Occipital lobe (tissue), 3 donors: ENCODE measurements at places on chromosomes 5 and 9.

DNA sequence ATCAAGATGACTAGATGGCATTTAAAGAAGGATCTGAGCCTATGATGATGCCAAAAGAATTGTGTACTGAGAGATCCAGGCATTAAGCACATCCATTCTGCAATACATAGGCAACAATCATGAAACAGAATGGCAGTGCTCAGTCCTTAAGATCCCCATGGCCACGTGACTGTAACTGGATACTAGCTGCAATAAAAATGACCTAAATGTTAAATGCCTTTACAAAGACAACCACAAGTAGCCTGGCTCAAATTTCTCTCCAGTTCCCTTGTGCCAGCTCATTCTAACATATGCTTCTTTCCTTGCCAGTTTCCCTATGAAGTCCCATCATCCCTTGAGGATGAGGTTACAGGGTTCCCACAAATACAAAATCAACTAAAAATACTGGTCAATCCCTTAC lies 148.3 kb upstream of the GHR start:
- DNase-seq = no peak

GRCh38 chr5:42583322-42583721 lies 160.1 kb downstream of the GHR start:
- DNase-seq = peak; percentile 10

DNA sequence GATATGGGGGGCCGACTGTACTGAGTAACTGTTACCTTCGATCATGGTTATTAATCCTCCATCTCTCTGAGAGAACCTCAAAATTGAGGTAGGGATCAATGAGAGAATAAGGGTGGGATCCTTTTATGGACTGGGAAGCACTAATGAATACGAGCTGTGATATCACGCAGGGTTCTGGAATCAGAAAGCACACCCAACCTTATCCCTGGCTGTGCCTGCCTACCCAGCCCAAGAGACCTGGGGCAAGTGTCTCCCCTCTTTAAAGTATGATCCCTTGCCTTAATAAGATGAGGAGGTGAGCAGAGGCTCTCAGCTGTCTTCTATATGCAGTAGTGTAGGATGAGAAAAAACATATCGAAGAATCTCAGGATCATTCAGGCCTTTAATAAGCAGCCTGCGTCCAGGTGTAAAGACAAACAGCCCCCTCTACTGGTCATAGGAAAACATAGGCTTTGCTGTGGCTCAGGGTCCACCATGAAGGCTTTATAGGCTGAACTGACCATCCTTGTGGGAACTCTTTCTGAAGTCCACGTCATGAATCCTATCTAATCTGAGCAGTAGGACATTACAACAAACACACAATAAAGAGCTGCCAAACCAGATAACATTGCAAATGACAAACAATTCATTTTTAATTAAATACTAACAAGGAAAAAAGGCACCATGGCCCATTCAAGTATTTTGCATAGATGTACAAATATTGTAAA lies 16.8 kb downstream of the NIPAL4 start:
- DNase-seq = no peak

- DNase-seq = no peak
Observed at GRCh38 chr9:21976334-21976875, 17.8 kb downstream of the CDKN2A start.

DNA sequence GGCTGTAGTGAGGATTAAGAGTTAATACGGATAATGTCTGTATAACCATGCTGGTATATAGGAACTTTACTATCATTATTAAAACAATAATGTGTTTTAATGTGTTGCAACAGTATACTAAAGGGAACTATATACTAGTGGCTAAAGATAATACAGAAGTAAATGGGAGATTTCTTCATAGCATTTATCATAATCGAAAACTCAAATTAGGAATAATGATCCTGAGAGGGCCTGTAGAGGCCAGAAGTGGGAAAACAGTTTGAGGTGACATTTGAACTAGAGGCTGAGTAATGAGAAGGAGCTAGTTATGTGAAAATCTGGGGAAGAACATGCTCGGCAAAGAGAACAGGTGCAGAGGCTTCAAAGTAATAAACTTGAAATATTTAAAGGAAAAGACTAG lies 2.9 kb downstream of the TCERG1 start:
- DNase-seq = no peak

DNA sequence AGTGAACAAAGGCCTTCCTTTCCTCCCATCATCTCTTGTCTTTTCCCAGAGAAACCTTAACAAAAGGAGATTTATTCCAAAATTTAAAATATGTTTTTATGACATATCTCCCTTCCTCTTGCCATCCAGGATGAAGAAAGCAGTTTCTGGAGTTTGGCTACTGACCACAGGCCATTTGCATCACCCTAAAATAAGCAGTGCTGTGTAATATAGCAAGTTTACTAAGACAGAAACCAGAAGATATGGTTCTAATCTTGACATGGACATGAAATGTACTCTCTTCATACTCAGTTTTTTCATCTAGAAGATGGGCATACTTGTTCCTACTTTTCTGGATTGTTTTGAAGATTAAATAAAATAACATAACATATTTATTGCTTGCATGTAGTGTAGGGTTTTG lies 50.2 kb upstream of the ZFAND5 start:
- DNase-seq = no peak

GRCh38 chr9:133158695-133159094 lies 5.0 kb downstream of the GBGT1 start:
- no peak for DNase-seq

DNA sequence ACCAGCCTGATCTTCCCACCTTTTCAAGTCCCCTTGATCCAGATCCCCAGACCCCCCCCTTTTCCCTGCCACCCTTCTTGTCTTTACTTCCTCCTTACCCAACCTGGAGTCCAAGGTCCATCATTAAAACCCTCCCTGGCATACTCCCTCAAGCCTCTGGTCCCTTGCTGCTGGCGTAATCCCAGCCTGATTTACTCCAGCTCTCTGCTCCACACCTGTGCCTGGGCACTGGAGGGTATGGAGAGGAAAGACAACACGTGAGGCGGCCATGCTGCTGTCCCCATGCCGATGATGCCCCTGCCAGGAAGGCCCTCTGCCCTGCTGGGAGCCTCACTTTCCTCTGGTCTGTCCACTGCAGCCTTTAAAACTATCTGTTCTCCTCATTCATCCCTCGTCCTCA lies 5.1 kb downstream of the B4GALT7 start:
- no peak for DNase-seq

GRCh38 chr5:622946-623522 lies 10.9 kb downstream of the CEP72 start:
- DNase-seq = no peak

GRCh38 chr5:126023994-126024441 lies 399.2 kb upstream of the GRAMD2B start:
- DNase-seq = no peak

DNA sequence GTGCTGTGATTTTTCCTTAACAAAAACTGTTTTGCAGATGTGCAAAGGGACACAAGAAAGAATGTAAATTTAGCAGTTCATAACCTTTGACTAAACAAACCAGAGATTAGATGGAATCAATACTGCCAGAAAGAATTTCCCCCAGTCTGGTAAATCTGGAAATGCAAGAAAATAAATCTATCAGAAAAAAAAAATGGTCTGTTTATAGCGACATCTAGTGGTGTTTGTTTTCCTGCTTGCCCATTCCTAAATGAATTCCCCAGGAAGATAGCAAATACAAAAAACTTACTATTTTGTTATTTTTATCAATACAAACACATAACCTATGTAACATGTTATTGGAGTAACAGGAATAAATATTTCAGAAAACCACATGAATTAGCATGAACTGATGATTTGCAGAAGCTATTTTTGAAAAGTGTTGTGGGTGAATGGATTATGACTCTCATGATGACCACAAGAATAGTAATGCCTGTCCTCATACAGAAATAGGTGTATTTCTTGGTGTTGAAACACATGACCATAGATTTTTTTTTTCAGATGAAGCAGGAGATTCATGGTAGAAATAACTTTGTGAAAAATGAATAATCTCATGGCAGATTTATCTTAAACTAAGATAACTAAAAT lies 1703.8 kb downstream of the MAT2B start:
- DNase-seq = no peak

DNA sequence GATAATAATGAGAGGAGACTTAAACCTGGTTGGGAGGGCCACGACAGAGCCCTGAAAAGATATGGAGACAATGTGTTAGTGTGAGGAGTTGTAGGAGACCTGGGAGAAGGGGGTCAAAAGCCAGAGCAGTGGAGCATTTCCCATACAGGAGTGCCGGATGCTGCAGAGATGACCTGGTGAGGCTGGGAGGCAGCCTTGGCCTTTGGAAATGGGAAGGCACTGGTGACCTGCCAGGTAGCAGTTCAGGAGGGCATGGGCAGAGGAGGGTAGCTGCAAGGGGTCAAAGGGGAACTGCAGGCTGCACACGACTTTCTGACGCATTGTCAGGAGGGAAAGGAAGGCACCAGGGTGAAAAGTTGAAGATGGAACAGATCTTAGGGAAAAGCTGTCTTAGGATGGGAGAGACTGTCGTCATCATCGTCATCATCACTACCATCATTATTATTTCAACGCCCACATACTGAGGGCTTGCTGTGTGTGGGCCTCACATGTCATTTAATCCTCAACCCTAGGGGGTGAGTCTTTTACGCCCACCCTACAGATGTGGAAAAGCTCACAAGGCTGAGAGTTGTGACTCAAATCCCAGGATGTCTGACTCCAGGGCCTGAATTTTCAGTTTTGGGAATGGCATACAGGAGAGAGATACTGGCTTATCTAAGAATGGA lies 13.3 kb downstream of the ARAP3 start:
- no peak for DNase-seq

GRCh38 chr5:492314-492893 lies 31.8 kb downstream of the SLC9A3 start:
- no peak for DNase-seq

GRCh38 chr5:168865968-168866367 lies 286.8 kb upstream of the PANK3 start:
- DNase-seq = no peak

DNA sequence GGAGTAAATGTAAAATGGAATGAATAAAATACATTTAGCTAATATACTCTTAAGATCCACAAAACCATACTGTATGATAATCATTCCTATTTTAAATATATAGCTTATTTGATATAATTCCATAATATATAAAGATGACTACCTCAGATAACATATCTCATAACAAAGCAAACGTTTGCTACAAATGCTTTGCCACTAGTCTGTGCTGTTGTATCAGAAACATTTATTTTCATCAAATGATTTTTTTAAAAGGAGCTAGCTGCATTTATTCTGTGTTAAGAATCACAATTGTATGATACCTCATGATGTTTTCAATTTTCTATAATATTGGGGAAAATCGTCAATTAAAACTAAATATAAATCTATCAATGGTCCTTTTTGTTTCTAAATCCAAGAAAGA lies 567.2 kb downstream of the PTPRD start:
- DNase-seq = no peak

DNA sequence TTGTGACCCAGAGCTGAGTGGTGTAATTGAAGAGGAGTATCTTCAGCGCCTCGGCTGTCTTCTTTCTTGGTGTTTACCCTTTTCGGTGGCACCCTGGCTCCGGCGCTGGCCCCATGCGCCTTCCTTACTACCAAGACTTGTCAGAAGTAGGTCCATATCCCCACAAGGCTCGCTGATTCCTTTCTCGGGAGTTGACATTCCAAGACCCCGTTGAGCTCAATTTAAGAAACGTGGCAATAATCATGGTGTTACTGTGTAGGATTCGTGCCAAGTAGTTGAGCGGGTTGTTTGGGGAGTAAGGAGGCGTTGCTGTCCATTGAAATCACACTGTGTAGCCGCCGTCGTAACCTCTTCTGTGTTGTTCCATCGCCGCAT lies 795 bp downstream of the NDUFAF2 start:
- peak; percentile 31 for DNase-seq

- DNase-seq = no peak
Observed at GRCh38 chr5:3068401-3068800, 316.9 kb upstream of the IRX2 start.

DNA sequence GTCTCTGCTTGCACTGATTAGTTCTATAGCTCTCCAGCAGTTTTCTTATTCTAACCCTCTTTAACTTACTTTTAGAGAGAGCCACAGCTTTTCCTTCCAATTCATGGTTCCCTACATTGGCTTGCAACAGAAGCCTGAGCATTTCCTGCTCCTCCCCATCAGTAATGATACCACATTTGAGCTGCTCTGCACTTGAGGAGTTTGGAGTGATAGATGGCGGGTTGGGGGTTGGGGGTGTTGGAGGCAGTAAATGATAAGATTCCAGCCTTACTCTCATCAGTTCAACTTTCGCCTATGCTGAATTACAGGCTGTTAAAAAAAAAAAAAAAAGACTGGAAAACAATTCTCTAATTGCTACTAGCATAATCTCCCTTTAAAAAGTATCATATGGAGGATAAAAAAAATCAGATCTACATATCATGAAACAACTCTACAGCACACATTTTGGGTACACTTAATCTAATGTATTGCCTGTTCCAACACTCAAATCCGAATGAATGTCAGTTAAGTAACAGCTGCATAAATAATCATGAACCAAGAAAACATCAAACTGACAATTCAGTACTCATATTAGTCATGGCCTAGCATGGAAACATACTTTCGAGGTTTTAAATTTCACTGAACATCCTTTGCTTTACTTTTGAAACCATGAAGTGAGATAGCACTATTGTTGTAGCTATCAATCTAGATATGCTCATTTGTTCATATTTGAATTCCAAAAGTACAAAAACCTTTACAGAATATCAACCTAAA lies 224.7 kb downstream of the NFIB start:
- DNase-seq = no peak

GRCh38 chr5:36657563-36657995 lies 51.2 kb downstream of the SLC1A3 start:
- peak; percentile 23 for DNase-seq

DNA sequence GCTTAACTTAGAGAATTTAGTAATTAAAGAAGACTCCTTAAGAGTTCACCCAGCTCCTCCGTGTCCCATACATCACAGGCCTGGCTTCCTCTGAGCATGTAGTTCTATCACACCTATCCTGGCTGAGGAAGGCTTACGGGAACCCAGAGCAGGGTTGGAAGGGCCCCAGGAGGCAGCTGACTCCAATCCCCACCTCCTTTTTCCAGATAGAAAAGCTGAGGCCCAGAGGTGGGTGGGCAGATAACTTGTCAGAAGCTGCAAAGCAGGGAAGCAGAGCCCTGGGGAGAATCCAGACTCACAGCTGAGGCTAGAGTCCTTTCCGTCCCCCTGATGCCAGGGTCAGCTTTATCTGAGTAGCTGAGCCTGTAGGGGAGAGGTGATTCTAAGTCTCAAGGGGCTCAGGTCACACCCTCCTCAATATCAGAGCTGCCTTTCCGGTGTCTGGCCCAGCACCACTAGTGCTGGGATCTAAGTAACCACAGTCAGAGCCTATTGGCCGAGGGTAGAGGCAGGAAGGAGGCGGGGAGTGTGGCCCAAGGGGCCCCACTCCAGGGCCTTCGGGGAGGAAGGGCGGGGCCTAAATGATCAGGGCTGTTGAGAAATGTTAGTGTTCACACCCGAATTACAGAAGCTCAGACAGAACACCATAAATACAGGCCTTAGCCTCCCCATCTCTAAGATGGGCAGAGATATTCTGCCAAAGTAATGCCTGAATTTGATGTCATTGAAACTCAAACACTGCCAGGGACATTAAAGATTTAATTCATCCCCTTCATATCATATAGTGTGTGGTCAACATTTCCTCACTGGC lies 9.9 kb downstream of the CCDC69 start:
- no peak for DNase-seq

GRCh38 chr5:180889381-180889780 lies 9.6 kb upstream of the BTNL8 start:
- DNase-seq = no peak
